ENCODE measurements at places on chromosomes 7 and 10.

GRCh38 chr10:113301342-113301984 lies 251.4 kb upstream of the HABP2 start:
- no peak for DNase-seq

DNA sequence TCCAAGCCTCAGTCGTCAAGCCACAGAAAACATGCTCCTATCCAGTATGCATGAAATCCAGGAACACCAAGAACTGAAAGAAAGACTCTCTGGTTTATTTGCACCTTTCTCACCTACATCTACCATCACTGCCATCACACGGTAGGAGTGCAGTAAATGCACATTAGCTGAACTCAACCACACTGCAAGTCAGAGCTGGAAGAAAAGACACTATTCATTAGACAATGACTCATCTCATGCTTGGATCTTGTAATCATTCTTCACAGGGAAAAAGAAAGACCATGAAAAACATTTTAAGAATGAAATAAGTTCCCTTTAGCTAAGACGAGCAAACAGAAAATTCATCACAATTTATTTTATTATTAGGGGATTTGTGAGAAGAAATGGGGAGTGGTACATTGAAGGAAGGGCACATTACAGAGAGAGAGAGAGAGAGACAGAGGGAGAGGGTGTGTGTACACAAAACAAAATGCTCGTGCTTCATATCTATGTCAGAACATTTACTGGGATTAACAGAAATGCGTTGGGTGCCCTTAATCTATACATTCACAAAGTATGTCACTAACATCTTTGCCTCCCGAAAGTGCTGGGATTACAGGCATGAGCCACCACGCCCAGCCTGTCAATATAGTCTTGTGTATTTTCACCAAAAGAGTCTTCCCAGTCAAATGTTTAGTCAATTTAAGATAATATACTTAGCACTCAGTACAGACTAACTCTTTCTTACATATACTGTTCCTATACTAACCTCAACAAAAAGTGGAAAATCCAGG lies 324.9 kb downstream of the PARD3 start:
- DNase-seq = no peak

DNA sequence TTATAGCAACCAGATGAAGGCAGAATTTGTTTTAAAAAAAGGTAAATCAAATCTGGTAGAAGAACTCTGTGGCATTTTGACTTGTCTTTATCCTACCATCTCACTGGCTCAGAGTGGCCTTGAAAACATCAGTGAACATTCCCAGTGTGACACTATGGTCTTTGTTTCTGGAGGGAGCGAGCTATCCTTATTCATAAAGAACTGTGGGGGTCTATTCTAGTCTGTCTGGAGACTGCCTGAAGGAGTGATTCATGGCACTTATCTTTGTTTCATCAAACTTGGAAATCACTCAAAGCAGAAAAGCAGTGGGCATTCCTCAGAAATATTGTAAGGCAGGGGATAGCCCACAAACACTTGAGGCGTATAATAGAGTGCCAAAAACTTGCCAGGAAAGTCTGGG lies 719.1 kb downstream of the PCDH15 start:
- DNase-seq = no peak

DNA sequence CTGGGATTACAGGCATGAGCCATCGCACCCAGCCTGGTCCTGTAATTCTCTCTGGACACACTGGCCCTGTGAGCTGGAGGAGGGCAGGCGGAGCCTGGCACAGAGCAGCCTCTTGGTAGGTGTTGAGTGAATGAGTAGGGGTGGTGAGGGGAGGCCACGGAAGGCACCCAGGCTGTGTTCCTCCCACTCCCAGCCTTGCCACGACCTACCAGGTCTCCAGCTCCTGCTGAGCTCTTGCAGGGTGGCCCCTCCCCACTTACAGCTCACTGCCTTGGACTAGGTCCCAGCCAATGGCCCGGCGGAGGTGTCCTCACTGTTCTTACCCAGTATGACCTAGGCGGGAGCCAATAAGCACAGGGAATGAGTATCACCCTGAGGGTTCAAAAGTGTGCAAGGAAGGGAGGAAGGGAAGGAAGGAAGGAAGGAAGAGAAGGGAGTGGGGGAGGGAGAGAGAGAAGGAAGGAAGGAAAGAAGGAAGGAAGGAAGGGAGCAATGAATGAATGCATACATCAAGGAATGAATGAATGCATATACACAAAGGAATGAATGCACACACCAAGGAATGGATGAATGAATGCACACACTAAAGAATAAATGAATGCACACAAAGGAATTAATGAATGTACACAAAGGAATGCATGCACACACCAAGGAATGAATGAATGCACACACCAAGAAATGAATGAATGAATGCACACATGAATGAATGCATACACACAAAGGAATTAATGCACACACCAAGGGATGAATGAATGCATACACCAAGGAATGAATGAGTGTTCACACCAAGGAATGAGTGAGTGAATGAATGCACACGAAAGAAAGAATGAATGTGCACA lies 45.5 kb downstream of the GTF2IRD1 start:
- DNase-seq = no peak

GRCh38 chr7:721619-722248 lies 4.8 kb upstream of the DNAAF5 start:
- no peak for DNase-seq

DNA sequence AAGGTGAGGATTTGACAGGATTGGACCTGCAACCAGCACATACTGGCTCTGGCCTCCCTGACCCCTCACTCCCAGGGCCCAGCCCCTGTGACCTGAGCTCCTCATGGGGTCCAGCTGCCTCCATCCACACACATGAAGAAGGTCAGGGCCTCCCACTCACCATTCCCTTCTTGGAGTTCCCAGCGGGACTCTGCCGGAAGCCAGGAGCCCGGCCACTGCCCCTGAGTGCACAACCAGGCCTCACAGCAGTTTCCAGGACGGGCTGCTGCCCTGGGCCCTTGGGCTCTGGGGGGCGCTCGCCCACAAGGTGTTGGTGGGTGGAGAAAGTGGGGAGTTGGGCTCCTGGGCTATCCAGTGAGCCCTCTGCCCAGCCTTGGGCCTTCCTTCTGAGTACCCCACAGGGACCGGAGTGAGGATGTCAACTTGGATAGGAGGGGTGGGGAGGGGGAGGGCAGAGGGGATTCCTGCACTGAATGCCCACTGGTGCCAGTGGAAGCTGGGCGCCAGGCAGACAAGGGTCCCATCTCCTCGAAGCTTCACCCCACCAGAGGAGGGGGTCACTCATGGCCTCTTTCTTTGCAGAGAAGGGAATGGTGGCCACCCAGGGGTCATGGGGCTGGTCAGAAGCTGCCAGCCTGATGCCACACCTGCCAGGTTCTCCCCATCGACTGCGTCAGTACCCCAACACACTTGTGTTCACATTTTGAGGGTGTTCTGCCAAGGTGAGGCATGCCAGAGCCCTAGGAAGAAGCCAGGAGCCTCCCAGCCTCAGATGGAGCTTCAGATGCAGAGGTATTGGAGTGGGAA lies 115.3 kb downstream of the PTPN20 start:
- no peak for DNase-seq

DNA sequence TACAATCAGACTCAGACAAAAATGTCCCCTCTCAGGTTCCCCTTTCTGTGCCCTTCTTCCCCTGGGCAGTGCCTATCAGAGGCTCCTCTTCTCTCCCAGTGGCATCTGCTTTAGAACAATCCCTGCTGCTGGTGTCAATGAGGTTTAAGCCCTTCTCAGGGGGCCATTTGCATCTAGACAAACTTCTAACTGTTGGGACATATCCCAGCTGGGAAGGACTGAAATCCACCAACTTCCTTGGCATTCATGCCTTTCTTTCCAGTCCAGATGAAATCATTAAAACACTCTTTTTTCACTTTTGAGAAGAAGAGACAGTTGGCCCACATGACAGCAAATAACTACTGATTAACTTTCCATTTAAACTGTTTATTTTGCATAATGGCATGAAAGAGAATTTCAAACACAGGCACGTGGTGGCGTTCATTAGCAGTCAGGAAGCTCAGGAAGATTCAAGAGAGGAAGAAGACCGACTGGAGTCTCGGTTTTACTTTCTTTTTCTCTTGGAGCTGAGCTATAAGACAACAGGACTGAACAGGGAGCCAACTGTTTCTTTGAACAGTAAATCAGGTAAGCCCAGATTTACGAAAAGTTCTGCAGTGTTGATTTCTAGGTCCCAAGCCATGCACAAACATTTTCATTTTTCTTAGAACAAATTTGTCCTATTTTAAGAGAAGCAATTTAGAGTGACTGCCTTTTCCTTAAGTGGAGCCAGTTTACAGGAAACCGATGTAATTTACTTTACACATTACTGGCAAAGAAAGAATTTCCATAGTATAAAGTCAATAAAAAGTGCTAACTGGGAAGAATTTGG lies at the start of gene GIMAP2:
Gene GIMAP2, plus strand, starts transcription at position 488 of the 811 bp plus-strand sequence. CDS start 1,354 bp downstream, outside the sequence.
- DNase-seq = no peak

DNA sequence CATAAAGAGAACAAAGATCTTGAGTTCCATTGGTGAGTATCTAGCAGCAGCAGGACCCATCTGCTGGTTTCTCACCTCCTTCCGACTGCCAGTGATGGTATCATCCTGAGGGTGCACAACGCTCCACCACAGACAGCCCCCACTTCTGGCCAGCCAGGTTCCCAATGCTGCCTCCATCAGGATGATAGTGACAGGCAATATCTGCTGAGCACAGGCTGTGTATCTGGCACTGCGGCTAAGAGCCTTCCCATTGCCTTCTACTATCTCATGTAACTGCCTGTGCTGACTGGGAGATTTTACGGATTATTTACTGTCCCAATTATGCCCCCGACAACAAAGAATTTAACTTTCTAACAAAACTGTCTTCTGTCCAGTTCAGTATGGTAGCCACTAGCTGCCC lies 352.4 kb upstream of the AOAH start:
- DNase-seq = no peak

GRCh38 chr7:95102662-95103061 lies 195.3 kb downstream of the PPP1R9A start:
- no peak for DNase-seq

- no peak for DNase-seq
Observed at GRCh38 chr10:79084012-79084971, 15.5 kb downstream of the ZMIZ1 start.

GRCh38 chr10:91309711-91310110 lies 89.2 kb downstream of the PCGF5 start:
- no peak for DNase-seq

- DNase-seq = no peak
Observed at GRCh38 chr7:30864101-30864500, 47.6 kb upstream of the AQP1 start.

DNA sequence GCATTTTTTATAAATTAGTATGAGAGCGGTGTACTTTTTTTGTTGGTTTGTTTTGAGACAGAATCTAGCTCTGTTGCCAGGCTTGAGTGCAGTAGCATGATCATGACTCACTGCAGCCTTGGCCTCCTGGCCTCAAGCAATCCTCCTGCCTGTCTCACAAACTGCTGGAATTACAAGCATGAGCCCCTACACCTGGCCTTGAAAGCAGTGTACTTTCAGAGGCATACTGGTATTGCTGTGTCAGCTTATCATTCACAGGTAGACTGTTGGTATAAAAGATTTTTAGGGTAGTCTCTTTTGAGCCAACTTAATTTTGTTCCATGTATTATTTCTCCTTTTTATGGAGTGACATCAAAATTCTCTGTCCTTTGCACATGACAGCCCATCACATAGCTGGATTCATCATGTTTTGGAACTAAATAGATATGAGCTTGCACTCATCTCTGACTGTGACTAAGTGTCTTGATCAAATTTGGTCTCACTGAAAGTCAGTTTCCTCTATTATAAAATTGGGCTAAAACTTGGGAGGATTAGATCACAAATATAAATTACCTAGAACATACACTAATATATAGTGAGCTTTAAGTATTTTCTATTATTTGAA lies 12.4 kb downstream of the GNAT3 start:
- DNase-seq = no peak

- DNase-seq = no peak
Observed at GRCh38 chr7:130822642-130823041, 88.6 kb upstream of the KLF14 start.

GRCh38 chr10:28558186-28558585 lies 25.3 kb downstream of the WAC start:
- DNase-seq = no peak

DNA sequence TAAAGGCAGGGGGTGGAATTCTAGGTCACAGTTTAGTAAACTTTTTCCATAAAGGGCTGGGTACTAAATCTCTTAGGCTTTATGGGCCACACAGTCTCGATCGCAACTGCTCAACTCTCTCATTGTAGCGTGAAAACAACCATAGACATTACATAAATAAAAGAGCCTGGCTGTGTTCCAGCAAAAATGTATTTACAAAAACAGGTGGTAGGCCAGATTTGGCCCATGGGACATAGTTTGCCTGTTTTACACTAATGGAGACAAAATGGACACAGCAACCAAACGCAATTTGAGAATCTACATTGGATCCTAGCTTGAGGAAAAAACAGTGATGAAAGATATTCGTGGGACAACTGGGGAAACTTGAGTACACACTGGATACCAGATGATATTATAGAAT lies 23.2 kb upstream of the MALSU1 start:
- DNase-seq = no peak

DNA sequence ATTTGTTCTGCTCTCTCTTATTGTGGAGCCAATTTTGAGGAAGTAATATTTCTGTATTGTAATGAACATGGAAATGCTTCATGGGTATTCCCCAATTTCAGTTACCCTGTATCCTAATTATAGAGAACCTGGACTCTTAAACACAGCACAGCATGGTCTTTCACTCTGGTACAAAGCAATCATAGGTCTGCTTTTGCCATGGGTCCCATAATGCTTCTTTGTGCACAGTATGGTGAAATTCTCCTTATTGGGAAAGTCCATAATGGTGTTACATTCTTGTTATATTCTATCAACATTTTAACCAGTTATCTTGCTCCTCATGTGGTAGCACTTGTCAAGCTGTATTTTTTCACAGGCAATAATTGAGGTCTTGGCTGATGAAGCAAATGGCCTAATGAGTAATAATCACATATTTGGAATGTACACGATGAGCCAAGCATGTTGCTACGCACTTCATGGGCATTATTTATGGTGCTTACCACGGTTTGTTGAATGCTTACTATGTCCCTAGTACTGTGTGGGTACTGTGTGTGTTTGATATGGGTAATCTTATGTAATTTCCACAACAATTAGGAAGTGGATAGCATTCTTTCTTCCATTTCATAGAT lies 42.9 kb downstream of the PRKG1 start:
- no peak for DNase-seq

DNA sequence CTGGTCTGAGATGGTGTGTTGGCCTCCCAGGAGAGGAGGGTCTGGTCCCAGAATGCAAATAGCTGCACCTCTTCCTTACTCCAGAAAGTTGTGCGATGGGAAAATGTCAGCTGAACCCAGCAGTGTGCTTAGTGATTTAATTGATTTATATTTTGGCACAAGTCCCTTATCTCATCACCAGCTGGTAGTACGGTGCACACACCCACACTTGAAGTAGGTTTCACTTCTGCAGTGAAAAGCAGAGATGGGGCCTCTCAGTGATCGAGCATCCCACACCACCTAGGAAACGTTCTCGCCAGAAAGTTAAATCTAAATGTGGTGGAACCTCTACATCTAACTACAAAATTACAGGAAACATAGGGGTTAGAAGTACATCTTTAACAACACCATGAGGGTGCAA lies 80.4 kb downstream of the UBE3C start:
- DNase-seq = no peak
